ENCODE measurements at places on chromosomes 1 and 21.

GRCh38 chr1:227885135-227885647 is 62.5 kb downstream of the WNT9A start:
- no peak for DNase-seq

DNA sequence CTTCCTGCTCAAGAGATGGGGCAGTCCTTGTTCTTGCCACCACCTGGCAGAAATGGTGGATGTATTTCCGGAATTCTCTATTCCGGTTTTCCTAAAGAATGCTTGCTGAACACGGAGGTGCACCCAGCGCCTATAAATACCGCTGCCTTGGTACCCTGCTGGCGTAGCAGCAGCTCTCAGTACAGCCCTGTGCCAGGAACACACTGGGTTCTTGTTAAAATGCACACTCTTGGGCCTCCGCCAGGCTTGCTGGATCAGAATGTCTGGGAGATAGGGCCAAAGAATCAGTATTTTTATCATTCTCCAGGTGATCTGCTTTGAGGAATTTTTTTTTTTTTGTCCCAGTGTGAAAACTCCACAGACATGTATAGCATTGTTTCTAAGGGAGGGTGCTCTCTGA is 54.2 kb downstream of the IGSF5 start:
- no peak for DNase-seq

- DNase-seq: no peak
Measured at GRCh38 chr1:115466433-115466832, 128.4 kb upstream of the NGF start.

- DNase-seq: peak; percentile 29
Measured at GRCh38 chr1:78101514-78101913, 55.7 kb downstream of the GIPC2 start.

DNA sequence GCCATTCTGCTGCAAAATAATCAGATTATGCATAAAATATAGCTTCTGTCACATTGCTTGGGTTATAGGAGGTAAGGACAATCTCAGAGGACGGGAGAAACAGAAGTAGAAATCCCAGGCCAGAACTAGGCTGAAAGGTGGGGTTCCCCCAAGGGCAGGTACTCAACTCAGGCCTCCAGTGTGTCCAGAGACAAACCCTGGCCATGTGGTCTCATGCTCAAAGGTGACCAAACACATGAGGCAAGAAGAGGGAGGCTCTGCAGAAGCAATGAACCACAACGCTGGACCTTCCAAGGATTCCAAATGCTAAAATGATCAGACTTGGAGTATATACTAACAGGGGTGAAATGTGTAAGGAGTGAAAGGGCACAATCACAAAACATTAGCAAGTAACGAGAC is 103.8 kb downstream of the DMRTB1 start:
- no peak for DNase-seq

DNA sequence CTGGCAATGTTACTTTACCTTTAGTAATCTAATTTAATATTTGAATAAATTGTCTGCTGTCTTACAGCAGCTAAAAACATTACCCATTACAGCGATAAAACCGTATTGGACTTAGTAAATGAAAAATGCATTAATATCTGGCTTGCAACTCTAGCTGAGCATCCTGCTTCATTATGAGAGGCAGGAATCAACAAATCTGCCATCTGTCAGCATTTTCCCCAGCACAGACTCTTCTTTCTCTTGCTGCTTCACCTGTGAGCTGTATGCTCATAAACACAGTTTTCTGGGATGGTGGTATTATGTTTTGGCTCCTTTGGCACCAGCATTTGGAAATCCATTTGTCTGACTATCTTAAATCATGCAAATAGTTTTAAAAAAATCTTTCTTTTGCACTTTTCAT is 487.1 kb downstream of the KCNT2 start:
- DNase-seq: no peak

DNA sequence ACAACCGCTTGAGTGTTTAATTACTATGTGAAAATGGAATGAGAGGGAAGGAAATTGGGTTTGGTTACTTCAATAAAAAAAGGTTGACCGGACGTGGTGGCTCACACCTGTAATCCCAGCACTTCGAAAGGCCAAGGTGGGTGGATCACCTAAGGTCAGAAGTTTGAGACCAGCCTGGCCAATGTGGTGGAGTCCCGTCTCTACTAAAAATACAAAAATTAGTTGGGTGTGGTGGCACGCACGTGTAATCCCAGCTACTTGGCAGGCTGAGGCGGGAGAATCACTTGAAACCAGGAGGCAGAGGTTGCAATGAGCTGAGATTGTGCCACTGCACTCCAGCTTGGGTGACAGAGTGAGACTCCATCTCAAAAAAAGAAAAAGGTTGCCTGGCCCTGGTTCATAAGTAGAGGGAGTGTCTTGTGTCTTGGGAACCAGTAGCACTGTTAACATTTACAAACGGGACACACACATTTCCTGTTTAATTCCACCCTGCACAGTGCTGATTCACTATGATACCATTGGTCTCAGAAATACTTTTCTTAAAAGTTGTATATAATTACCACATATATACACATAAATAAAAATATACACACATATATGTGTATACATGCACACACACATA is 27.6 kb upstream of the CLDN14 start:
- no peak for DNase-seq
